ENCODE measurements at places on chromosomes 16 and 17. TPM values are rescaled to one million over a fixed set of nuclear protein-coding genes. Genes with fewer than 3 reads are reported as not detected.

KPNA2 gene
- 297 TPM for total RNA-seq

IRX3 gene
- total RNA-seq = 1.2 TPM

HP gene
- not detected for total RNA-seq

IGF2BP1 gene
- 10.3 TPM for total RNA-seq

SNX20 gene
- total RNA-seq = not detected

CD300LG gene
- total RNA-seq = not detected

PARD6A gene
- 1.8 TPM for total RNA-seq

CORO7 gene
- 12.1 TPM for total RNA-seq

SAMD14 gene
- 1.0 TPM for total RNA-seq

CSH2 gene
- total RNA-seq = not detected

BRICD5 gene
- total RNA-seq = 2.7 TPM

DHX8 gene
- total RNA-seq = 26.9 TPM

FGF11 gene
- total RNA-seq = 0.30 TPM

PMFBP1 gene
- 0.17 TPM for total RNA-seq

CFAP97D1 gene
- total RNA-seq = not detected
